EL (cell line): ENCODE measurements at places on chromosomes 1 and 21.

- DNase-seq: no peak
These were observed 5.8 kb downstream of the COQ8A start for GRCh38 chr1:226945858-226946245.

- DNase-seq: peak; percentile 15
These were observed 18.2 kb downstream of the SAMD13 start for GRCh38 chr1:84319662-84320061.

GRCh38 chr1:183569141-183569540 is 21.1 kb downstream of the NCF2 start:
- DNase-seq: peak; percentile 39

DNA sequence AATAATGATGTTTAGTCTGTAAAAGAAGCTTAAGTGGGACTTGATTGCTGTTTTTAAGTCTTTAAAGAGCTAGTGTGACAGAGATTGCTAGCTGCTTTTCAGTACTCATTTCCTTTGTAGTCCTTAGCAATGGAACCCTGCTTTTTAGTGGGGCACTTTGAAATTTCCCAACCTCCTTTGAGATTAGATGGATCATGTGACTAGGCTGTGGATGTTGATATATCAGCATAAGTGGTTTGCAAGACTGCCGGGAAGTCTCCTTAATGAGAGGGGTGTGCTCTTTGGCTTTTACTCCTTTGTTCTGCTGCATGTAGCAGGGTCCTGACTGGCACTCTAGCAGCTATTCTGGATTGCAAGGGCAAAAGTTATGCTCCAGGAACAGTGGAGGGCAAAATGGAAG is 11.2 kb upstream of the RCOR3 start:
- DNase-seq: no peak

- peak; percentile 34 for DNase-seq
These were observed 93.4 kb upstream of the CSF3R start for GRCh38 chr1:36576118-36576517.

GRCh38 chr1:53783056-53783455 is 44.1 kb upstream of the GLIS1 start:
- DNase-seq: peak; percentile 23

- DNase-seq: no peak
These were observed 28.9 kb downstream of the RUNX3 start for GRCh38 chr1:24900985-24901781.

DNA sequence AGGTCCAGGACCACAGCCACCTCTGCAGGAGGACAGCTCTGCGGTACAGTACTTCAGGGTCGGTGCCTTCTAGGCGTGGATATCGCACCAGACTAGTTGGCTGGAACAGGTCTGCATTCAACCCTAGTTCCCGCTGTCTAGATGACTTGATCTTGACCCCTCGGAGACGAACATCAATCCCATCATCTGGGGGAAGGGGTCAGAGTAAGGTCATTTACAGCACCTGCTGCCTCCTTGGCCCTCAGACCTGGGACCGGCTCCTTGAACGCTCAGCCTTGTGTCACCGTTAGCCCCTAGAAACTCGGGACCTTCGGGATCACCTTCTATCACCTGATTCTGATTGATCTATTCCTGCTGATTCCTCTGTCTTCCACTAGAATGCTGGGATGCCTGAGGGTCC is 2.6 kb downstream of the HECTD3 start:
- no peak for DNase-seq

DNA sequence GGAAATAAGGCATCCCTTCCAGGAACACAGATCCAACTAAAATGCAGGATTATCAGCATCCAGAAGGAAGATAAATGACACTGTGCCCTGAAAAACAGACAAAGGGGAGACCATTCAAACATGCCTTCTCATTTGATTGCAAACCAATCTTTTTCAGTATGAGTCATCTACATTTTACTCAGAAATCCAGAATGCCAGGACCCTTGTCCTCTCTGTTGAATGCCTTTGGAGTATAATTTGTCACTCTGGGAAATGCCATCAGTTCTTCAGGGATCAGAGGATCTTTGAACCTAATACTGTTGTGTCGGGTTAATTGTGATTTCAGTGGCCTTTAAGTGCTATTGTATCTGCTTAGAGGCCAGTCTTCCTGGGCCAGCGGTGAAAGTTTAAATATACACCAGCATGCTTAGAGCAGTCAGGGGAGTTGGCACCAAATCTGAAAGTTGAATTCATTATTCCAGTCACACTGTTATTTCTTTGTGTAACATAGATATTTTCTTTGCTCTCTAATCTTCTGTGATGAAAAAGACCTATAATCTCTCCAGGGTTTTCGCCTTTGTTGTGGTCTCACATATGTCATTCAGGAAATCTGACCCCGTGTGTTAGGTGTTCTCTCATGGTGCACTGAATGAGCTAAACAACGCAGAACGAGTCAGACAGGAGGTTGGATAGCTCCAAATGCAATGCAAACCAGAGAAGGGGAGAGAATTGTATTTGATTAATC is 364.8 kb upstream of the SGIP1 start:
- peak; percentile 35 for DNase-seq

DNA sequence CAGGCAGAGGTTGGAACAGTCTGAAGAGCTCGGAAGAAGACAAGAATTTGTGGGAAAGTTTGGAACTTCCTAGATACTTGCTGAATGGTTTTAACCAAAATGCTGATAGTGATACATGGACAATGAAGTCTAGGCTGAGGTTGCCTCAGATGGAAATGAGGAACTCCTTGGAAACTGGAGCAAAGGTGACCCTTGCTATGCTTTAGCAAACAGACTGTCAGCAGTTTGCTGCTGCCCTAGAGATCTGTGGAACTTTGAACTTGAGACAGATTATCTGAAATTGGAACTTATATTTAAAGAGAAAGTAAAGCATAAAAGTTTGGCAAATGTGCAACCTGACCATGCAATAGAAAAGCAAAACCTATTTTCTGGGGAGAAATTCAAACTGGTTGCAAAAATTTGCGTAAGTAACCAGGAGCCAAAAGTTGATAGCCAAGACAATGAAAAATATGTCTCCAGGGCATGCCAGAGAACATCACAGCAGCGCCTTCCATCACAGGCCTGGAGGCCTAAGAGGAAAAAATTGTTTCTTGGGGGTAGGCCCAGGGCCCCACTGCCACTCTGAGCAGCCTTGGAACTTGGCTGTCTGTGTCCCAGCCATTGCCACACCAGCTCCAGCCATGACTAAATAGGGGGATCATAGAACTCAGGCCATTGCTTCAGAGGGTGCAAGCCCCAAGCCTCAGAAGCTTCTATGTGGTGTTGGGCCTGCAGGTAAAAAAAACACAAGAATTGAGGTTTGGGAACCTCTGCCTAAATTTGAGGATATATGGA is 675.3 kb downstream of the LTN1 start:
- DNase-seq: no peak

- DNase-seq: peak; percentile 19
These were observed 61.8 kb downstream of the MACF1 start for GRCh38 chr1:39266269-39266668.

DNA sequence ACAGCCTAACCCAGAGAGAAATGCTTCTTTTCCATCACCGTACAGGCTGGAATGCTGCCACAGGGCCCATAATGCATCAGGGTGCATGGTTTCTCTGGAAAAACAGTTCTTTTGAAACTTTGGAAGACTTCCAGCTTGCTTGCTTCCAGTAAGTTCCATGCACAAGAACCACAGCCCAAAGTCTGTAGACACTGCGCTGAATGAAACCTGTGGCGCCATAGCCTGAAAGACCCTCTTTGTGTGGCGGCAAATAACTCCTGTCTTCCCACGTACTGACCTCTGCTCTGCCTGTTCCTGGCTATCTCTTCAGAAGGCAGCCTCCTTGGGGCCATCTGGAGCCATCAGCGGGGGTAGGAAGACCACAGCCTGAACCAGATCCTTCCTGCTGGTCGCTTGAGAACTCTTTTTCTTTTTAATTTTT is 15.1 kb downstream of the MIIP start:
- no peak for DNase-seq

GRCh38 chr1:22509815-22510214 is 53.5 kb upstream of the EPHA8 start:
- no peak for DNase-seq
